ENCODE measurements at places on chromosomes 6 and 20.

GRCh38 chr20:42530855-42531448 is 658.8 kb downstream of the PTPRT start:
- no peak for DNase-seq

DNA sequence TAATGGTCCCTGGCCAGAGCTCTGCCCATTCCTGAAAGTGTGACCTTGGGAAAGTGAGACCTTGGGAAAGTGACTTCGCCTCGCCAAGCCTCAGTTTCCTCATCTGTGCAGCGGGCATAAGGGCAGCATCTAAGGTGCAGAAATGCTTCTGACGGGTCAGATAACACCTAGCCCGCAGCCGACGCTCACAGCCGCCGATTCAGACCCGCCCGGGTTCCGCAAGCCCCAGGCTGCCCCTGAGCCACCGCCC is 486 bp downstream of the FKBP1A start:
- DNase-seq = no peak

DNA sequence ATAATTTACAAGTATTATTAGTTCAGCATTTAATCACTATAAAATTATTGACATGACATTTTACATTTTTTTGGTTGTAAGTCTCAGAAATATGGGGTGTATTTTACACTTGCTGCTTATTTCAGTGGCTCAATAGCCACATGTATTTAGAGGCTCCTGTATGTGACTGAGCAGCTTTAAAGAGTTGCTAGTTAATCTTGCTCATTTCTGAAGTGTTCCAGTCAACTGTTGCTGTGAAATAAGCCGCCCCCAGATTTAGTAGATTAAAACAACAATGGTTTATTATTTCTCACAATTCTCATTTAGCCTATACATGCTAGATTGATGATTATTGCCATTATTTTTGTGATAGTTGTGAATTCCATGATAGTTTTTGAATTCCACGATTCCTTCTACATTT is 23.0 kb downstream of the CD109 start:
- no peak for DNase-seq

- no peak for DNase-seq
Observed at GRCh38 chr6:45026003-45026516, 302.1 kb upstream of the RUNX2 start.

GRCh38 chr6:25173246-25173645 is 105.9 kb upstream of the CARMIL1 start:
- DNase-seq = no peak

DNA sequence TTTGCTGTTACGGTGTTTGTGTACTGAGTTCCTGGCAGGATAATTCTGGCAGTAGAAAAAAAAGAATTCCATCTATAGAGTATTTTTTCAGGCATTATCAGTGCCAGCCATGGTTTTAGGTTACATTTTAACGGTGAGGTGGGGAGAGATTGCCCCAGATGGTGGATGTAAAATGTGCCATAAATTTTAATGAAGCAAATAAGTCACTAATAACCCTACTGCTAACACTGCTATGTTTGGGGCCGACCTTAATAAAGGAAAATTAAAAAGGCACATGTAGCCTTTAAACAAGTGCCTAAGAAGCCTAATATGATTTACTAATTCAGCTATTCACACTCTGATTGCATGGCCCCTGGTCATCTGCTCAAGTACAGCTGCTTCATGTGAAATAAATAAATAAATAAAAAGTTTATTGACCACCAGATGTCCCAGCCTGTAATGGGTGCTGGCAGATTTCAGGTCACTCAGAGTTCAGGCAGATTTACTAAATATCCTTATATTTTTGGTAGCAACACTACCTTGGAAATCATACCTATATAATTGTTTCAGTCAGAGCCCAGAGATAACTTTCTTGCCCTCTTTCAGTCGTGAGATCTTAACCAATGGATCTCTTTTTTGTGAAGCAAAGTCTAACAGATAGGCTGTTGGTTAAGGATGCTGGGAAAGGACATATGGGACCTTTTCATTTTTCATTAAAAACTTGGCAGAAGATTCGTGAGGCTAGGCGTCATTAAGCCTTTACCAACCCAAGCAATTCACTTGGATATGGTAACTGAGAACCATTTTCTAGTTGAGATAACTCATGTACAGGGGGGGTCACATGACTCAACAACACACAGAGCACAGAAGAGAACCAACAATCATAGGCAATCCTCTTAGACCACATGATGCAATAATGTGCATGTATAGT is 495.0 kb upstream of the NRSN1 start:
- no peak for DNase-seq

DNA sequence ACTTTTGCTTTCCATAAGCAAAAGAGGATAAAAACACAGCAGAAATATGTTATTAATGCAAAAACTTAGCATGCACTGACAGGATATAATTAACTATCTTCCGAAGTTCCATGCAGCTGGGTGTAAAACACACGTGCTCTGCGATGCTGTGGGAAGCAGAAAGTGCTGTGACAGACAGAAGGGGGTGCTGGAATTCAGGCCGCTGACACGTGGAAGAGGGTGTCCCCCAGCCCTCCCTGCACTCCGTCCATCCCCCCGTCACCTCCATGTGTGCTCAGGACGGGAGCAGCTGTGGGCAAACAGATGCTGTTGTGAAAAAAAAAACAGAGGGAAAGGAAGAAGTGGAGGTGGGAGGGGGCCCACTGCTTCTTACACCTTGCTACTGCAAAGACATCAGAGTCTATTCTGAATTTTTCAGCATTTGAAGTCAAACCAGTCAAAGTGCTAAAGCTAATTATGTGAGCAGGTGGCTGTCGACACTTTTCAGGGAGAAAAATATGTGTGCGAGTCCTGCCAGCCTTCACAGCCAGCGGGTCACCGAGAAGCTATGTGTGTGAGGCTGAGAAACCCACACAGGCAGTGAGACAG is 175.9 kb upstream of the AFDN start:
- no peak for DNase-seq

DNA sequence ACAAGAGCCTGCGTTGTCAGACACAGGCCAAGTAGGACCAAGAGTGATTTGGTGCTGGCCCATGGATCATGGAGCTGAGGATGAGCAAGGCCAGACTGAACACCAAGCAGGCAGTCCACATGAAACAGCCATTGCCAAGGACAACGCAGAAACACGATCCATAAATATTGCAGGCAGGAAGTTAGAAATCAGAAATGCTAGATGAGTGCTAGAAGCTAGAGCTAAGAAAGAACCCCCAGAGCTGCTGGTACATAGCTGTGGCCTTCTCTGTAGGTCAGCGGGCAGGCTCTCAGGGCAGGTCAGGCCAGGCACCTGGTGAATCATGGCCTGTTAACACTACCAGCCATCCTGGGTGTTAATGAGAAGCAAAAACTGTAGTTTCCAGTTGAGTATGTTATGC is 119.7 kb downstream of the ALDH8A1 start:
- no peak for DNase-seq

GRCh38 chr6:7879579-7879978 is 31.0 kb downstream of the TXNDC5 start:
- no peak for DNase-seq

- no peak for DNase-seq
Observed at GRCh38 chr6:155080881-155081845, 86.0 kb downstream of the TIAM2 start.

- no peak for DNase-seq
Observed at GRCh38 chr6:56849896-56850295, 105.0 kb upstream of the BEND6 start.

GRCh38 chr20:53809217-53809616 is 215.6 kb upstream of the ZNF217 start:
- no peak for DNase-seq

GRCh38 chr6:27547157-27548075 is 74.5 kb upstream of the ZNF184 start:
- no peak for DNase-seq

DNA sequence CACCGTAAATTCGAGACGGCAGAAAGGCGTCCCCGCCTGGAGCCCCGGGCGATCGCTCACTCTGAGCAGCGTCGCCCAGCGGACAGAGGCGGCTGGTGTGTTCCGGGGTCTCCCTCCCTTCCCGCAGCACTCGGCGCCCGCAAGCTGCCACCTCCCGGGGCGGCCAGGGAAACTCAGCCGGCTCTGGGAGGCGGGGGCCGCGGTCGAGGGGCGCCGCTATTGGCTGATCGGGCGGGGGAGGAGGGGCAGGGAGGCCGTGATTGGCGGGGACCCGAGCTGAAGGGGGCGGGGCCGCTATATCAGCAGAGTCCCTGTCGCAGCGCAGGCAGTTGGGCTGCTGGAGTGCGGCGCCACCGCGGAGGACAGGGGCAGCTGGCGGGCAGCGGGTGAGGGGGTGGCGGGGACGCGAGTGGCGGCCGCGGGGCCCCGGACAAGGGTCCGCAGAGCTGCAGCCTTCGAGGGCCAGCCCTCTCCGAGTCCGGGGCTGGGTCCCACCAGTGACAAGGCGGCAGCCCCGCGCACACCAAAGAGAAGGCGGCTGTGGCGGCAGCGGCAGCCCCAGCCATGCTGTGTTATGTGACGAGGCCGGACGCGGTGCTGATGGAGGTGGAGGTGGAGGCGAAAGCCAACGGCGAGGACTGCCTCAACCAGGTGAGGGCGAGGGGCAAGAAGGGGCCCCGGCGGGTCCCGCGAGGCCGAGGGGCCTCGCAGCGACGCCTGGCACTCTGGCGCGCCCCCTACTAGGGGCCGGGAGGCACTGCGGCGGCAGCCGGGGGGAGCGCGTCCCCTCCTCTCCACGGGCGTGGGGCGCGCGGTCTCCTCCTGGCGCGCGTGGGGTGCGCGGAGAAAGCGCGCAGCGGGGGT is at the start of gene MYLIP:
Gene MYLIP, plus strand, starts transcription at position 328 of the 864 bp plus-strand sequence. Its CDS starts 237 bp downstream, at position 565.
- DNase-seq = peak; percentile 96

- DNase-seq = no peak
Observed at GRCh38 chr20:4944518-4945313, 56.6 kb downstream of the SLC23A2 start.

GRCh38 chr20:34397096-34397495 is 34.0 kb downstream of the ITCH start:
- no peak for DNase-seq

GRCh38 chr20:13166437-13166836 is 54.6 kb upstream of the ISM1 start:
- no peak for DNase-seq

GRCh38 chr6:162785632-162786242 is 58.0 kb downstream of the PACRG start:
- DNase-seq = no peak

- DNase-seq = no peak
Observed at GRCh38 chr6:90356012-90356421, 59.4 kb upstream of the BACH2 start.

DNA sequence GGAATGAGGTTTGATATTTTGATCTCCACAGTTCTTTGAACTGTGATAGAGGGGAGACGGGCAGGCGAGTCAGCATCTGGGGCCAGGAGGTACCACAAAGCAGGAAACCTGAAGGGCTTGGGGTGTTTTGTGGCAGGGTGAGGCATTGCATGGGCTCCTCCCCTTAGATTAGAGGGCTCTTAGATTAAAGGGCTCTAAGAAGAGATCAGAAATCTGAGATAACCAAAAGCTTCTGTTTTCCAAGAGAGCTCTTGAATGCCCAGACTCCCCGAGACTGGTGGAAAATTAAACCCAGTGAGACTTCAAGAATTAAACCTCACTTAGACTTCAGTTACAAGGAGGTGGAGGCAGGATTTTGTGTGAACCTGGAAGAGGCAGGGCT is 2.4 kb upstream of the GPX5 start:
- no peak for DNase-seq

DNA sequence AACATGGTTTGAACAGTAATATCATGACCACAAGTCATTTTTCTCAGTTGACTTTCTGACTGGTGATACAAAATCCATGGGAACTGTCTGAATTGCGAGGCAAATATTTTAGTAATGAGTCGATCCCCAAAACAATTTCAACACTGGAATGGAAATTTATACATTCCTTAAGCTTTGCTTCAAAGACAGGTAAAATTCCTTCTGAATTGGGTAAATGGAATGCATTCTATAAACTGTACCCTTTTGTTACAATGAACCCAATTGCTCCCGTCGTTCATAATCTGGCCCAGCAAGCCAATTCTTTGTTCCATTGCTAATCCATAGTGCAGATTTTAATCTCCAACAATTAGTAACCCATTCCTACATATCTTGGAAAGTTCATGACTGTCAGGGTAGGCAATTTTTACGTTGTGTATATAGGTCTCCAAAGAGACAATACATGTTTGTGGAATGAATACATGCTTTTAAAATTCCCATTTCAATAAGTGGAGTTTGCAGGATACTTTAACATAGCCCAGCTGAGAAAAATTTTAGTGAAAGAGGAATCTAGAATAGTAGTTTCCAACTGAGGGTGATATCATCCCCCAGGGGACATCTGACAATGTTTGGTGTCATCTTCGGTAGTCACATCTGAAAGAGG is 32.7 kb downstream of the CYP24A1 start:
- no peak for DNase-seq

All from stimulated activated CD4-positive, alpha-beta T cell treated with anti-CD3 and anti-CD28 coated beads, TNF-alpha, amount 100 ng/mL, for 1 hour (primary cell).